ENCODE measurements at places on chromosomes 11 and 22.

GRCh38 chr22:29912605-29913398 is 29.8 kb downstream of the MTMR3 start:
- ATAC-seq = no peak

- no peak for ATAC-seq
These were observed 12.3 kb downstream of the TOLLIP start for GRCh38 chr11:1297011-1297575.

GRCh38 chr11:64916040-64916774 is 802 bp downstream of the ATG2A start:
- no peak for ATAC-seq

- ATAC-seq = no peak
These were observed 113.6 kb downstream of the BARX2 start for GRCh38 chr11:129489249-129489648.

DNA sequence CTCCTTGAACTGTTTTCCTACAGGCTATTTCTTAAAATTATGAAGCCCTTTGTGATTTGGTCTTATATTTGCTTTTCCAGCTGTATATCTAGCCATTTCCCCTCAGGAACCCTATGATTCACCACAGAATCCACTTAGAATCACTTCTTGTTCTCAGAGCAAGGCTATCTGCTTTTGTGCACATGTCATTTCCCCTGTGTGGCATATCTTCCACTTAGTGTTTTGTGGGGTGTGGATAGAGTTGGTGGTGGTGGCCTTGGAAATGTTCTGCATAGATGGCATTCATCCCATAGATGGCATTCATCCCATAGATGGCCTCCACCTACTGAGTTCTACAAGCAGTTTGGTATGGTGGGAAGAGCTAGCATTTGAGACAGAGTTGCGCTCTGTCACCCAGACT is 44.7 kb downstream of the SWAP70 start:
- no peak for ATAC-seq

- ATAC-seq = no peak
These were observed 3.4 kb downstream of the CTNND1 start for GRCh38 chr11:57764972-57765371.

- no peak for ATAC-seq
These were observed 21.7 kb downstream of the UBASH3B start for GRCh38 chr11:122677256-122677655.

DNA sequence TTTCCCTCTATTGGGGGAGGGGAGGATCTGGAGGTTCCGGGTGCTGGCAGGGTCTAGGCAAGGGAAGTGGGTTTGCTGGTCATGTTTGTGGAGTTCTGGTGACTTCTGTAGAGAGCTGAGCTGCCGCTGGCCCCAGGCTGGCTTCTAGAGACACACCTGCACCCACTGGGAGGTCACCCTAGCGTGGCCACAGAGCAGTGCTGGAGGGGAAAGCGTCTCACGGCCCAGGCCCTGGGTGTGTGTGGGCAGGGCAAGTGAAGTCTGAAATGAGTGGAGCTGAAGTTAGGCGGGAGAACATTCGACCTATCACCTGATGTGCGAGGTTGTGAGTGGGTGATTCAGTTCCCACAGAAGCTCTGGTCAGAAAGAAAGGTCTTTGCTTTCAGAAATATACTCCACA is 27.9 kb downstream of the SMIM38 start:
- ATAC-seq = no peak

GRCh38 chr11:22677153-22677903 is 10.9 kb downstream of the GAS2 start:
- no peak for ATAC-seq

DNA sequence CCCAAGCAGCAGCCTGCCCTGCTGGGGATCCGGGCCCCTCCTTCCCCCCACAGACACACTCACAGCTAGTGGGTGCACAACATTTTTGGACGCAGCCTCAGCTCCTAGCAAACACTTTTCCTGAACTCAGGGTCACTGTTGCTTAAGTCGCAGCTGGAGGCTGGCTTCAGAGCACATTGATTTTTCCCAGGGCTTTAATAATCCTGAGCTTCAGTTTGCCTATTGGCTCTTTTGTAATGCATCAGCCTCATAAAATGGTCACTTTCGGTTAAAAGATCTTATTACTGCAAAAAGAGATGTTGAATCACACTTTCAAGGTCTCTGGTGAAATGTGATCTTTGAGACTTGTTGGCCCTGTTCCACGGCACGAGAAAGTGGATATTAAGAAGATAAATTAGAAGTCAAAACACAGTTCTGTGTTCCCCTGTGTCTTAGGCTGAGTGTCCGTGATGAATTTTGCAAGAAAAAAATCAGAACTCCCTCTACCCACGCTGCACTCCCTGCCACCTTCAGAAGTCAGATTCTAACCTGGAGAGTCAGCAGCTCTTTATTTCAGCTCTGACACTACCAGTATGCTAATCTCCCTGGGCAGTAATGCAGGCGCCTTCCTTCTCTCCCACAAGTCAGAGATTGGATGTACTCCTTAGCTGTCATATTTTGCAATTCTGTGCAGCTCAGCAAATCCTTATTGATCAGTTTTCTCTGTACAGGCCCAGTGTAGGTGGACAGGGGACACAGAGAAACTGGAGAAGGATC is 158.2 kb upstream of the E2F8 start:
- no peak for ATAC-seq

GRCh38 chr22:30275625-30276024 is 9.0 kb upstream of the OSM start:
- ATAC-seq = peak; percentile 71

- peak; percentile 2 for ATAC-seq
These were observed at the start of gene TEX54 for GRCh38 chr11:62832336-62833234. TEX54 (minus strand) TSS chr11:62832841.

- ATAC-seq = no peak
These were observed 7.0 kb downstream of the C11orf86 start for GRCh38 chr11:66981976-66982578.

- no peak for ATAC-seq
These were observed 8.2 kb downstream of the ABCG4 start for GRCh38 chr11:119157063-119157462.

- ATAC-seq = no peak
These were observed 619 bp downstream of the LRRC75B start for GRCh38 chr22:24592058-24592850.

DNA sequence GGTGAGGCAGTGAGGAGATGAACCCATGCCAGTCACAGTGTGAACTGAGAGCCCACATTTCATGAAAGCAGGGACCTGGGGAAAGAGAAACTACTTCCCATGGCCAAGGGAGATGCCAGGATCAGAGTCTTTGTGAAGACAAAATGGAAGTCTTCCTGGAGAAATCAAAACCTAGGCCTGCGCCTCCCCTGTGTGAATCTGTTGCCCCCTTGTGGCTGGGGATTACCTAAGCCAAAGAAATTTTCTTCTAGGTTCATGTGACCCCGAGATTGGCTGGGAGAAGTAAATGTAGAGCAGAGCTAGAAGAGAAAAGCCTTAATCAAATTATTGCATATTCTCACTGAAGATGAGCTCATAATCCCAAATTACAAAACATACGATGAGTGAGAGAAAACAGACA is 1075.3 kb downstream of the TBC1D22A start:
- ATAC-seq = no peak

DNA sequence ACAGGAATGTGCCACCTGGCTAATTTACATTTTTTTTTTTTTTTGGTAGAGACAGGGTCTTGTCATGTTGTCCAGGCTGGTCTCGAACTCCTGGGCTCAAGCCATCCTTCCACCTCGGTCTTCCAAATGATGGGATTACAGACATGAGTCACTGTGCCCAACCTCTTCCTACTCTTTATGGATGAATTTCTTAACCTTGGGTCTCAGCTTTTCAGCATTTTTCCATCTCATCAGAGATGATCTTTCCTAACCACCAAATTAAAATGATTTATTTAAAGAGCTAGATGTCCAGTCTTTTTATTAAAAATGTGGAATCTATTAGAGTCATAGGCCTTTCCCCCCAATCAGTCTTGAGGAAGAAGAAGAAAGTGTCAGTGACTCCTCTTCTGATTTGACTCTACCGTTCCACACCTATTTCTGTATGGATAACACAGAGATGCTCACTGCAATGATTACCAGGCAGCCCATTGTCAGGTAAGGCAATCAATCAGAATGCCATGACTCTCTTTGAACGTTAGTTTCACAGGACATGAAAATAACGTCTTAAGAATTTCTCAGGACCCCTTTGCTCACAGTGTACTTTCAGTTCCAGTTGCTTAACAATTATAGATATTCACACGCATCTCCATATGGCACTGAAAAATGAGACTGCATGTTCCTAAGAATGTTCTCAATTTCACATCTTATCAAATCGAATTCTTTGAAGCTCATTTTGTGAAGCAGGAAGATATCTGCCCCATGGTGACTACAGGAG is 51.0 kb downstream of the MIAT start:
- no peak for ATAC-seq

- ATAC-seq = no peak
These were observed 41.4 kb downstream of the MCHR1 start for GRCh38 chr22:40720538-40721256.

DNA sequence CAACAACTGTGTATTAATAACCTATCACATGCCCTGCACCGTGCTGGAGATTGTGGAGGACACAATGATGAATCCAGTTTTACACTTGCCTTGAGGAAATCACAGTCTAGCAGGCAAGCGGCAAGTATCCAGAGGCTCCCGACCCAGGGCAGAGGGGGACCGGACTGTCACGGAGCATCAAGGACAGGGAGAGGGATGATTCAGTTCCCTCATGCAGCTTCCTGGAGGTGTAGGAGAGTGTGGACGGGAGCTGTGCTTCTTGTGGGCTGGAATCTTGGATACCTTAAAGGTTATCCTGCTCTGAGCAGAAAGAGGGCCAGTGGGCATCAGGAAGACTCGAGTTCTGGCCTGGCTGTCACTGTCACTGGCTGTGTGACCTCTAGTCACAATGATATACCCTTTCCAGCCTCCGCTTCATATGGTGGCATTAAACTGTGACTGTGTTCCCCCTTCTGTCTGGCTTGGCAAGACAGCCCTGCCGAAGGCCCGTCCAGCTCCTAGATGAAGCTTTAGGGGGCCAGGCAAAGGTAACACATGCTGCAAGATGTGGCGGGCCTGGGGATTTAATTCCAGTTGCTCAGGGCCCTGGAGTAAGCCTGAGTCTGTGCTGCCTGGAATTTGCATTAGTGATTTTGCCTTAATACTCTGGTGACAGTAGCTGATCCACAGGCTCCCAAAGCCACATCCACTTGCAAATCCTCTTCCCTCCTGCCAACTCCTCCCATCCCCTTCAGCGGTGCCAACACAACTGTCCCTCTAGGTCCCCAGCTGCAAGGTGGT is 162.8 kb downstream of the DSCAML1 start:
- ATAC-seq = no peak

GRCh38 chr11:2586793-2587131 is 113.0 kb downstream of the KCNQ1OT1 start:
- ATAC-seq = no peak

- ATAC-seq = peak; percentile 36
These were observed 22.1 kb downstream of the LMO2 start for GRCh38 chr11:33869481-33870422.

DNA sequence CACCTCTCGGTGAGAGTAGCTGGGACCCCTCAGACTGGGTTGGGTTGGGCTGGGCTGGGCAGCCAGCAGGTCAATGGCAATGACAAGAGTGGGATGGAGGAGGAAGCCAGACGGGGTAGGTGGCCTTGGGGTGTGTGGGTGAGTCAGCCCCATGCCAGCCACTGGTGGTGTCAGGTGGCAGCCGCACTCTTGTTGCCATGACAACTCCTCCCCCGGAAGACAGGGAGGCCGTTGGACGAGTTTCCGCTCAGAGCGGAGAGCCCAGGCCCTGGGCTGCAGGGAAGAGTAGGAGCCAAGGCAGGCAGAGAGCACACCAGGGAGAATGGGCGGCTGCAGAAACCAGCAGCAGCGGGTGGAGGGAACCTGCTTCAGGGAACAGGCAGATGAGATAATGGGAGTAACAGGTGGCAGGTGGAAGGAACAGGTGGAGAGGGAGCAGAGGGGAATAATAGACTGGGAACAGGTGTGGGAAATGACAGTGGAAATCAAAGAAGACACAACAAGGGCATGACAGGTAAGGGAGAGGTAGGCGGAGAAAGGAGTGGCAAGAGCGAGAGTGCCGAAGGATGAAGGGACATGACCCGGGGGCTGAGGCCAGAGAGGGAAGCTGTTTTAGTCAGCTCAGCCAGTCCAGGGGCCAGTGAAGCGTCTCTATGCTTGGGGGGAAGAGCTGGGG is 8.7 kb downstream of the SPTBN2 start:
- ATAC-seq = peak; percentile 87

DNA sequence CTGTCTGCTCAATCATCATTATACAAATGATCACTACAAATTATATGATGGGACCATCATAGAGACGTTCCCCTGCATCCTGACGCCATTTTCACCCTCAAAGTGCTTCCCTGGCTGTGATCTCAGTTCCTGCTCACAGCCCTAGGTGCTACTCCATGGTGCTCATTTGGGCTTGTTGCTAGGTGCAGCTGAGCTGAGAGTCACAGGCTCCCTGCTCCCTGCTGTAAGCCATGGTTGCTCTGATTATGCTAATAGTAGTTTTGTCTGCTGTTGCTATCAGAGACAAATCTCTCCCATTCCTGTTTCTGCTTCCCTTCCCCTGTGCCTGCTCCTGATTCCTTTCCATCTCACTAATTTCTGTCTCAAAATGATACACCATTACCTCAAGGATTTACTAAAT is 474.3 kb downstream of the METTL15 start:
- no peak for ATAC-seq

DNA sequence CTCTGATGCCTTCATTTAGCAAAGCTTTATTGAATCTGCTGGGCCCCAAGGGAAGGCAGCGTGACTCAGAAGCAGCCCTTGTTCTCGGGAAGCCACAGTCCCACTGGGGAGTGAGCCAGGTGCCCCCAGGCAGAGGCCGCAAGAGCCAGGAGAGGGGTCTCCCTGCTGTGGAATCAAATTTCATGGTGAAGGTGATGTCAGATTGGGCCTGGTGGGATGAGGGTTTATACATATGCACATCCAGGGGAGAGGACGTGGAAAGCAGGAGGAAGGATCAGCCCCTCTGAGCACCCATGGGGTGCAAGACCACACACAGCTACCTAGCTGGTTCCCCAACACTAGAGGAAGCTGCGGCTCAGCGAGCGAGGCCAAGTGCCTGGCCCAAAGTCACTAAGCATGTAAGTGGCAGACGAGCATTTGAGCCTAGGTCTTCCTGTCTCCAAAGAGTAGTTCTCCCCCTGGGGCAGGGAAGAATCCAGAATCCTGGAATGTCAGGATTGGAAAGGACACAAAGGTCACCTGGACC is 2.0 kb downstream of the SYNGR1 start:
- ATAC-seq = peak; percentile 22

DNA sequence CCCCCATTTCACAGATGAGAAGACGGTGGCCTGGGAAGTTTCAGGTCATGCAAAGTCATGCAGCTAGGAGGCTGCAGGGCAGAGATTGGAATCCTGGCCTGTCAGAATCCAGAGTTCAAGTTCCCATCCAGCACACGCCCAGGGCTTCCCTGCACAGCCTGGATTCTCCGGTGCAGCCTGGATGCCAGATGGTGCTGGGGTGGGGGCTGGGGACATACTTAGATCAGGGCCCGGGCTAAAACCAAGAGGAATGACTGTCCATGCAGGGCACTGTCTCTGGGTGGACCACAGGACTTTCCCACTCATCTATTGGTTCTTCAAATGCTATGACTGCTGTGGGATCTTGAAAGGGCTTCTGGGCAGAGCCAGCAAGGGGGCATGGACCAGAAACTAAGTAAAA is 24.6 kb downstream of the LMO1 start:
- ATAC-seq = no peak

GRCh38 chr11:12106501-12106900 is 3.9 kb upstream of the MICAL2 start:
- no peak for ATAC-seq
